ENCODE measurements at places on chromosomes 16 and 17.
A peak's percentile ranks its signal among the peaks of the same experiment; 100 is the strongest.

DNA sequence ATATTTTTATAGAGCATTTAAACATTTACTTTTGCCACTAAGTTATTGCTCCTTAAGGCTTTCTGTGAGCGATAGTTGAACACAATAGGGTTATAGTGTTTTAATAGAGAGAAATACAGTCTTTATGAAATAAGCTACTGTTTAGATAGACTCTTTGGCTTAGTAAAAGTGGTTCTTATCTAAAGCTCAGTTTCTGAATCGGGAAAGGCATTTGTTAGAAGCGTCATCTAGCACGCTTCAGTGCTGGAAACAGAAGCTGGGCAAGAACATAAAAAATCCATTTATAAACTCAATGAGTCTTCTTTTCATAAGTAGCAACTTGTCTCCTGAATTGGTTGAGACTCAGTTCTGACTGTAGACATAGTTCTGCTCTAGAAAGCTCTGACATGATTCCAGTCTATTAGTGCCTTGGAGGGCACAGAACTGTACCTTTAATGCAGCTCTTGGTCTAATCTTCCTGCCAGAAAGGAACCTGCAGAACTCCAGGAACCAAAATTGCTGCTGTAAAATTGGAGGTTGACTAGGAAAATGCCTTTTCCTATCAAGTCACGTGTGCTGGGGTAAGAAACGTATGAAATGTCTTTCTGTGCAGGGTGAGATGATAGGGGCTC is 55.4 kb upstream of the DNAJA2 start:
- DNase-seq, result no peak

- DNase-seq, result no peak
These were observed 5.9 kb upstream of the CBLN1 start for GRCh38 chr16:49287572-49287971.

DNA sequence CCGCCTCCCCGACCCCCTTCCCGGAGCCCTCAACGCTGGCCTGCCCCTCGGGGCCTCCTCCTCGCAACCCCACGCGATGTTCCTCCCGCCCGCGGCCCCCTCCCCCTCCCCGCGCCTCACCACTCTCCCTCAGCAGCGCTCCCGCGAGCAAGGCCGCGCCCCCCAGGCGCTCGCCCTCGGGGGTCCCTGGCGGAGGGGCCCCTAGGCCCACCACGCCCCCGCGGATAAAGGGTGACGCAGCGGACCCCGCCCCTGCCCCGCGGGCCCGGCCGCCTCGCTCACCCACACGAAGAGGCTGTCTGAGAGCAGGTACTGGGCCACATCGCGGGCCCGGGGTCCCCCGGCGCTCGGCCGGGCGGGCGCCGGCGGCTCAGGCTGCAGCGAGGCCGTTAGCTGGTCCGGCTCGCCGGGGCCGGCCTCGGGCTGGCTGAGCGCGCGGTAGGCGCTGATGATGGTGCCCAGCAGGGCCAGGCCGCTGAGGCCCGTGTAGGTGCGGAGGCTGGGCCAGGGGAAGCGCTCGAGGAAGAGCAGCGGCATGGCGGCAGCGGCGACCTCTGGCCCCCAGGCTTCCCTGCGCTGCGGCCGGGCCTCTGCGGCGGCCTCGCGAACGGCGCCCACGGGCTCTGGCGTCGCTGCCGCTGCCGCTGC is 430 bp downstream of the AMFR start:
- peak; percentile 58 for DNase-seq

DNA sequence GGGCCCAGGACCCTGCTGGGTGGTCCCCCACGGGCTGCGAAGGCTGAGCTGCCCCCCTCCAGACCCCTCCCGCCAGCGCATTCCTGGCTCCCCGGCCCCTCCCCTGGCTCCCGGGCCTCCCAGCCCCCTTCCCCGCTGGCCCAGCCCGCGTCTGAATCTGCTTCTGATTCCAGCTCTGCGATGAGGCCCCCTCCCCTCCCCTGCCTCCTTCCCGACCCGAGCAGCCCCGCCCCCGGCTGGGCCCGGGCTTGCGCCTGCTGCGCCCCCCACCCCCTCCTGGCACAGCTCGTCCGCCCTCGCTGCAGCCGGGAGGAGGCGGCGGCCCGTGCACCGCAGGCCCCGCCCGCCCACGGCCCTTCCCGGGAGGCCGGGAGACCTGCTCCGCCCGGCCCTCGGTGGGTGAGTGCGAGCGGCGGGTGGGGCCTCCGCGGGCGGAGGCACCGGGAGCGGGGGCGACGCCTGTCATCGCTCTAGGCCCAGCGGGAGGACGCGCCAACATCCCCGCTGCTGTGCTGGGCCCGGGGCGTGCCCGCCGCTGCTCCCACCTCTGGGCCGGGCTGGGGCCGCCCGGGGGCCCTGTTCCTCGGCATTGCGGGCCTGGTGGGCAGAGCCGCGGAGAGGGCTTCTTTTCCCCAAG is at the start of gene NTN3:
TSS of gene NTN3 (plus strand) at position 282 of the 637 bp plus-strand sequence. CDS start 405 bp downstream, outside the sequence.
- no peak for DNase-seq

DNA sequence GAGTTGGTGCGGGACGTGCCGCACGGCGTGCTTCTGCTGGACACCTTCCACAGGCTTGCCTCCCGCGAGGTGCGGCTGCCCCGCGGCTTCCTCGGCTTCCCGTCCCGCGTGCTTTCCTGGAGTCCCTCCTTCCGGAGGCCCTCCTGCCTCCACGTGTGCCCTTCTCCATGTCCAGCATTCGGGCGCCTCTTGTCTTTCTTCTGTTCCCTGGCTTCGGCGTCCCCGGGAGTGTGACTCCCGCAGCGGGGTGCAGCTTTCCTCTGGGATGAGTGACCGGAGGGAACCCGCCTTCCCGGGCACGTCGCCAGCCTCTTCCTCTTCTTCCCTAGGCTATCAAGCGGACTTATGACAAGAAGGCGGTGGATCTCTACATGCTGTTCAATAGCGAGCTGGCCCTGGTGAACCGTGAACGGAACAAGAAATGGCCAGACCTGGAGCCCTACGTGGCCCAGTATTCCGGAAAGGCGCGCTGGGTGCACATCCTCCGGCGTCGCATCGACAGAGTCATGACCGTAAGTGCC is 23.0 kb downstream of the DNAH2 start:
- DNase-seq, result no peak

- no peak for DNase-seq
These were observed 245 bp downstream of the TMEM256 start for GRCh38 chr17:7403727-7403976.

- DNase-seq, result no peak
These were observed 902 bp downstream of the STAC2 start for GRCh38 chr17:39224778-39225307.

DNA sequence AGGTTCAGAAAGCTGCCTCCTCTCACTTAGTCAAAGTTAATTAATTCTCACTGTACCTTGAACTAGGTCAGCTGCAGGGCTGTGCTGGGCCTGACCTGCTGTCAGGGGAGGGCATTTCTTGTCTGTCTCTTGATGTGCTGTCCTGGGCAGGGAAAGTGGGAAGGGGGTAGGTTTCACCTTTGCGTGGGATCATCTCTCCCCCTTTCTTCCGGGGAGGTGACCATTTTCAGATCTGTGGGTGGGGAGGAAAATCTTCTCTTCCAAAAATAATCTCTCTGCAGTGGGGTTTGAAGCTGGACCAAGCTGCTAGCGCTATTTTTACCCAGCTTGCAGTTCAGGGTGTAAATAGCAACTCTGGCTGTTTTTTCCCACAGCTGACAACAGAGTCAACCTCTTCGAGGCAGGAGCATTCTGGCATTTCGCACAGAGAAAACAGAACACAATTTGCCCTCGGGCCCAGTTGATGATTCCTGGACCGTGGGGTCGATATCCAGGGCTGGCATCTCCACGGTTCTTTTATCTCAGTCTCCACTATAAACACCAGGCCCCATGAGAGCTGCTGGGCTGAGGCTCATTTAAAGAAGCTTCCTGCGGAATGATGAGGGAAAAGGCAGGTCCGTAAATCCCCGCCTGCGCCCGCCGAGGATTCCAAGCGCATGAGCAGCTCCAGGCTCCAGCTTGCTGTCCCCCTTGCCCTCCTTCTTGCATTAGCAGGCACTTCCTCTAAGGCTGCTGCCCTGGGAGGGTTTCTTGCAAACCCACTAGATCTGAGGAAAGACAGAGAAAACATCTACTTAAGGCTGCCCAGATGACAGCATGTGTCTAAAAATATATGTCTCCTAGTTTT is 93.9 kb downstream of the YPEL2 start:
- DNase-seq, result no peak

DNA sequence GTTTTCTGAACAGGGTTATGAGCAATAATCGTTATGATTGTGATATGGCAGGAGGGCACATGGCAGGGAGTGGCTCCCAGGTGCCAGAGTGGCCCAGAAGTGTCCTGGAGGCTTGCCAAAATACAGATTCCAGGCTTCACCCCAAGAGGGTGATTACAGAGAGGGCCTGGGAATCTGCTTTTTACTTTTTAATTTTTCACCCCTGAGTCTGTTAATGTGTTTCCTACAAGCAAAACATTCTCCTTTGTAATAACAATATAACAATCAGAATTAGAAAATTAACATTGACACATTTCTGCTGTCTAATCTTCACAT is 212.4 kb downstream of the SNX29 start:
- no peak for DNase-seq

GRCh38 chr17:78716814-78717393 is 65.2 kb downstream of the CYTH1 start:
- DNase-seq, result peak; percentile 92

GRCh38 chr16:57144027-57144426 is 41.8 kb downstream of the PSME3IP1 start:
- DNase-seq, result no peak

GRCh38 chr16:9441012-9441411 is 349.6 kb downstream of the HAPSTR1 start:
- DNase-seq, result no peak

GRCh38 chr17:4733073-4733531 is 1.9 kb downstream of the MED11 start:
- DNase-seq, result no peak
